Gastrocnemius medialis (tissue), 4 donors: ENCODE measurements at places on chromosomes 2 and 18.

GRCh38 chr2:20565623-20566236 lies 85.2 kb downstream of the HS1BP3 start:
- no peak for DNase-seq

- DNase-seq: no peak
Observed at GRCh38 chr18:62138461-62139235, 48.2 kb downstream of the PIGN start.

DNA sequence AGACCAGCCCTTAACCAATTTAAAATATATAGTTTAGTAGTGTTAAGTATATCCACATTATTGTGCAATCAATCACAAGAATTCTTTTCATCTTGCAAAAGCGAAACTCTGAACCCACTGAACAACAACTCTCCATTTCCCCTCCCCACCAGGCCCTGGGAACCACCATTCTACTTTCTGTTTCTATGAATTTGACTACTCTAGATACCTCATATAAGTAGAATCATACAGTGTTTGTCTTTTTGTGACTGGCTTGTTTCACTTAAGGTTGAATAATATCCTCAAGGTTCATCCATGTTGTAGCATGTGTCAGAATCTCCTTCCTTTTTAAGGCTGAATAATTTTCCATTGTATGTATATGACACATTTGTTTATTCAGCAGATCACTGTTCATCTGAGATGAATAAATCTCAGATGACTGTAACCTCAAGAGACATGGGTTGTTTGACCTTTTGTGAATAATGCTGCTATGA lies 8.1 kb upstream of the SOS1 start:
- no peak for DNase-seq

GRCh38 chr2:233566141-233566956 lies at the start of gene USP40:
USP40 (minus strand) TSS chr2:233566782; CDS start chr2:233565554, 1,228 bp downstream.
- peak; percentile 89 for DNase-seq

GRCh38 chr2:69514406-69514805 lies 77.2 kb upstream of the NFU1 start:
- DNase-seq: no peak

- DNase-seq: no peak
Observed at GRCh38 chr2:68975844-68976243, 1.4 kb downstream of the GKN1 start.

- DNase-seq: no peak
Observed at GRCh38 chr2:14567561-14567960, 65.0 kb upstream of the LRATD1 start.

DNA sequence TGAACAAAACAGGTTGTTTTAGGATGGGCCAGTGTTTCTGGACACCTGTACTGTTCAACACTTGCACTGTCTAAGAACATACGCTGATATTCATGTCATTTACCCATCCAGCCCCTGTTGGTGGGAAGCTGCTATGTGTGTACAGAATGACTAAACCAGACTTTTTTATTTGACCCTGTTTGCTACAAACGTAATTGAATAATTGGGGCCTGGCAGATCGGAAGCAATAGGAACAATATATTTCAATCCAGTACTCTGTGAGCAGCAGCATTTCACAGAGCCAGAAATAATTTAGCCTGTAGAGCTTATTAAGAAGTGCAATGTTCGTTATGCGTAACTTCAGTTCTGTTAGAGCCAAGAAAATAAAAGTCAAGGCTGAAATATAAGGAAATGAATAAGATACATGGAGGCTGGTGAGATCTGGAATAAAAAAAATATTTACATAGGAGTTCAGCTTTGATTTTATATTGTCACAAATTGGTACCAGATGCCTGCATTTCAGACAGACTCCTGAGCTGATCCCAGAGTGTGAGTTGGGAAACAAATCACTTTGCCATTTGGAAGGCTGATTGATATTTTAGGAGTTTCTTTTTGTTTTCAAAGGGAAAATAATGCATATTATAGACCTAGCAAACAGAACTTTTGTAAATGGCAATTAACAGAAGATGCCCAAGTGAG lies 19.7 kb downstream of the CABLES1 start:
- DNase-seq: no peak

GRCh38 chr18:79218605-79219190 lies 149.5 kb downstream of the ATP9B start:
- DNase-seq: no peak

GRCh38 chr2:42842466-42842865 lies 50.1 kb upstream of the HAAO start:
- DNase-seq: no peak

GRCh38 chr18:67217551-67218166 lies 298.9 kb downstream of the DSEL start:
- DNase-seq: no peak

GRCh38 chr2:38415728-38416291 lies 38.7 kb upstream of the ATL2 start:
- DNase-seq: peak; percentile 44

DNA sequence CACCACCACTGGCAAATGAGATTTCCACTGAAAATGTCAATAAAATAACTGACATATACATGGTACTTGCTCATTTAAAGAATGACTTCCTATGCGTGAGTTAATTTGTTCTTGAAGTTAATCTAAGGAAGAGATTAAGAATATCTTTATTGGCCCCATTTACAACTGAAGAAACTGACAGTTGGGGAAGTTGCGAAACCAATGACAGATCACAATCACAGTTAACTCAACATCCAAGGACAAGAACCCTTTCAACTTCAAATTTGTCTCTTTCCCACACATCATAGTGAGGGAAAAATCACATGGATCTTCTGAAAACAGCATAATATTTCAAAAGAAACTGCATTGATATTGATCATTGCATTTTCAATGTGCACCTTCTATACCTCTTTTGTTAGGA lies 565.4 kb downstream of the IRS1 start:
- DNase-seq: no peak

GRCh38 chr18:10398571-10398970 lies 55.9 kb upstream of the APCDD1 start:
- no peak for DNase-seq

DNA sequence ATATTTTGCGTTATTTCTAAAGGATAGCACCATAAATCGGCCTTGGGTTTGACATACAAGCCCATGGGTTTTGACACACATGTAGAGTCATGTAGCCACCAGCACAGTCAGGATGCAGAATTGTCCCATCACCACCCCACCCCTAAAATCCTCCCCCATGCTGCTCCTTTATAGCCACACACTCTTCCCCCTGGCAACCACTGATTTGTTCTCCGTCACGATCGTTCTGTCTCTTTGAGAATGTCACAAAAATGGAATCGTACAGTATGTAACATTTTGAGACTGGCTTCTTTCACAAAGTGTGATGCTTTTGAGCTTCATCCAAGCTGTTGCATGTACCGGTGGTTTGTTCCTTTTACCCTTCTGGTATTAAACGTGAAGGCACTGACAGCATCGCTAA lies 39.1 kb downstream of the CRACDL start:
- no peak for DNase-seq

DNA sequence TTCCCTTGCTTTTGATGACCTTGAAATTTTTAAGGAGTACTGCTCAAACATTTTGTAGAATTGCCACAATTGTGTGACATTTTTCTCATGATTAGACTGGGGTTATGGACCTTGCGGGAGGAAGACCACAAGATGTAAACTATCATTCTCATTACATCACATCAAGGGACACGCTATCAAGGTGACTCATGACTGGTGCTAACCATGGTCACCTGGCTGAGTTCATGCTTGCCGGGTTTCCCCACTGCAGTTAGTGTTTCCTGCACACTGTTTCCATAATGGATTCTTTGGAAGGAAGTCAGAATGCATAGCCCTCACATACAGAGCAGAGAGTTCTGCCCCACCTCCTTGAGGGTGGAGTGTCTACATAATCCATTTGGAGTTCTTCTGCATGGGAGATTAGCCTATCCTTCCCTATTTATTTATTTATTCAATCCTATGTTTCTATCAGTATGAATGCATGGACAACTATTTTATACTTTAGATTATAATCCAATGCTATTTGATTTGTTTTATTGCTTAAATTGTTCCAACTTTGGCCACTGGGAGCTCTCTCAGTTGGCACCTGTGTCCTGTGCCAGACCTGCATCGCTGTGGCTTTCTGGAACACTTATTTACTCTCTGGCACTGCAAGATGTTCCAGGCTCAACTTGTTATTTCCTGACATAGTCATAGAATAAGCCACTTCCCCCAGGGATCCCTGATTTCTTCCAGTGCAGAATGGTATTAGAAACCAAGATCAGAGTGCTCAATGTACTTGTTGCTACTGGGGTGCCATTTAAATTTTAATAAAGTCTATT lies 6.0 kb downstream of the MC2R start:
- DNase-seq: no peak

DNA sequence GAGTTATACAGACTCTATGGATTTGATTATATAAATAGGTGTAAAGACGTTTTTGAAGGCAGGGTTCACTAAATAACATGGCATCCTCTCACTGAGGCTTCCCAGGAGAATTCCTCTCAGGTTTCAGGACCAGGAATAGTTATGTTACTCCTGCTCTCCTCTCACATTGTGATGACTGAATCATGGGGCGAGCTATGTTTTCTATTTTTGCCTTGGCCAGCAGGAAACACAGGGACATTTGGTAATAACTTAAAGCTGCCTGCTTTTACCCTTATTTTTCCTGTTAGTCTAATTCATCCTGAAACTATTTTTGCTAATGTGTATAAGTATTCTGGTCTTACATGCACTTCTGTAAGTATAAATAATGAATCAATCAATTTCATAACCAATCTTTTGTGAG lies 115.3 kb upstream of the ITGB6 start:
- DNase-seq: peak; percentile 48

GRCh38 chr2:173552531-173552930 lies 197.9 kb downstream of the CDCA7 start:
- DNase-seq: no peak

GRCh38 chr18:70390371-70391090 lies 101.7 kb downstream of the SOCS6 start:
- no peak for DNase-seq

GRCh38 chr2:166090908-166091307 lies 36.9 kb downstream of the SCN1A start:
- DNase-seq: no peak

DNA sequence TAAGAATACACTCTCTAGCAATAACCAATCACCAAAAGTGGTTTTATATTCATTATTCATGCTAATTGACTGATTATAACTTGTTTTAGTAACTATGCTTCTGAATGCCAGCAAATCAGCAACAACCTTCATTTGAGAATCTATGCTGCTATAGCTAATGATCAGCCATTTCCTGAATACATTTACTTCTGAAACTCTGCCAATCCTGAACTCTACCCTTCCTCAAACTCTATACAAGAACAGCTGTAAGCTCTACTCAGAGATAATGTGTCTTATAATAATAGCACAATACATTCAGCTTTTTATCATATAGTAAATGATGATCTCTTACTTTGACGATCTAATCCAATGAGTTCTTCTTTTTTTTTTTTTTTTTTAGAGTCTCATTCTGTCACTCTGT lies 85.7 kb upstream of the EPAS1 start:
- DNase-seq: no peak

- DNase-seq: no peak
Observed at GRCh38 chr2:240999873-241000541, 1.6 kb downstream of the SNED1 start.

GRCh38 chr2:123738643-123739042 lies 286.4 kb upstream of the CNTNAP5 start:
- no peak for DNase-seq

DNA sequence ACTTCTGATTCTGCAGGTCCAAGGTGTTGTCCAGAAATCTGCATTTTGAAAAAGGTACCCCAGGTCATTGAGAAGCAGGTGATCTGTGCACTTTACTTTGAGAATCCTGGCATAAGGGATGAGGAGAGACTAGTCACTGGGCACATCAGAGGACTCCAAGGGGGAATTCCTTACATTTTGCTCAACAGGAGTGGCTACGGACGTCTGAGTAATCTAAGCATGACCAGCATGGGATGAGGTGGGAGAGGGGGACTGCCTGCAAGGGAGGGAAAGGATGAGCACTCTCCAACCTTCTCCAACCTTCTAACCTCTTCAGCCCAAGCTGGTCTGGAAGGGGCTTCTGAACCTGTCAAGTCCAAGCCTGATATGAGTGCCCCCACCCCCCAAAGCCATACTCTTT lies 55.5 kb downstream of the MARCHF4 start:
- no peak for DNase-seq

DNA sequence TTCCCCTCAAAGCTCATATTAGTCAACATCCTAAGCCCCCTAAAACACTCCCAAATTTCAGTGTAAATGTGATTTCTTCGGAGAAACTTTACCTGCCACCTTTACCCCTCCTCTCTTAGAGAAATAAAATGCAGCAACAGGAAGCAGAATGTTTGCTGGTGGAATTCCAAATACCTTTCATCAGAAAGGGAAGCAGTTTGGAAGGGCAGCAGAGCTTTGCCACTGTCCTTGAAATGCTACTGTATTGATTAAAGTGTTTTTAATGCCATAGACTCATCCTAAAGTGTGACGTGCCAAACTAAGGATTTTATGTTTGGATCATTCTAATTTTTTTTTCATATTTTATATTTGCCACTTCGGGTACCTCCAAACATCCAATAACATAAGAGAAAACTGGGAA lies 480.1 kb downstream of the NRXN1 start:
- DNase-seq: no peak

DNA sequence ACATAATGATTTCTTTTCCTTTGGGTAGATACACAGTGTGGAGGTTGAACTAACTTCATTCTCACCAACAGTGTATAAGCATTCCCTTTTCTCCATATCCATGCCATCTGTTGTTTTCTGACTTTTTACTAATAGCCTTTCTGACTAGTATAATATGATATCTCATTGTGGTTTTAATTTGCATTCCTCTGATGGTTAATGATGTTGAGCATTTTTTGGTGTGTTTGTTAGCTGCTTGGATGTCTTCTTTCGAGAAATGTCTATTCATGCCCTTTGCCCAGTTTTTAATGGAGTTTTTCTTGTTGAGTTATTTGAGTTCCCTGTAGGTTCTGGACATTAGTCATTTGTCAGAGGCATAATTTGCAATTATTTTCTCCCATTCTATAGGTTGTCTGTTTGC lies 59.8 kb downstream of the MARCHF4 start:
- DNase-seq: no peak

DNA sequence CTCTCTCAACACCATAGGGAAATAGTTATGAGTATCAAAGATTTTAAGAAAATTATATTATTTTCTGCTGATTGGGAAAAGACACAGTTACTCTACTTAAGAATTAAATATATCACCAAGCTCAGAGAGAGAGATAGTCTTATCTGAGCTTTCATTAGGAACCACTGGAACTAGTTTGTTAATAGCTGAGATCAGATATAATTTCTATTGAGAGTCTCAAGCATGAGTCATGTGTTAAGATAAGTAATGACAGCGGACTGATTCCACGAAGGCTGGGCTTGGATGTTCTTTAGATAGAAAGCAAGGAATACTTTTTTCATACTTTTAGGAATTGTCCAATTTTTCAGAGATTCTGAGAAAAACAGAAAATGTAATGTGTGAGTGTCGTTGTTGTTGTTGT lies 44.4 kb upstream of the RBM44 start:
- no peak for DNase-seq

- no peak for DNase-seq
Observed at GRCh38 chr2:62478093-62478580, 27.9 kb downstream of the TMEM17 start.
